NCI-H524 (cell line): ENCODE measurements at places on chromosomes 3 and 15.

DNA sequence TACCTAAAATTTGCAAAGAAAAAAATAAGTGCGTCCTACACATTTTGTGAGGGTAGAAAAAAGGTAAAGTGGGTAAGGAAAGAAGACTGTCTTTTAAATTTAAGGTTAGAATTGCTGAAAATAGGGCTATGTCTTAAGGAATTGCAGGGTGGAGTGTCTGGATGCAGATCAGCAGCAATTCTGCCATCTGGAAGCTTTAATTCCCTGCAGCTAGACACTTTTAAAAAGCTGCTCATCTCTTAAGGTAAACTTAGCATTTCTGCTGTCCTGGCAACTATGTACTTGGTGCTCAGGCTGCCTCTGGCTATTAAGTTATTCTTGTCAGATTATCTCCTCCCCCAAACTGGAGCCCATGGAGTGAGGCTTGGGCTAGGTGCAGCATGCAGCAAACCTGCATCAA, 420.2 kb downstream of the SI start:
- peak; percentile 79 for DNase-seq

GRCh38 chr3:171260899-171261298, 199.3 kb downstream of the TNIK start:
- no peak for DNase-seq

- no peak for DNase-seq
Observed at GRCh38 chr3:186845756-186846155, 3.2 kb downstream of the ADIPOQ start.

- peak; percentile 70 for DNase-seq
Observed at GRCh38 chr3:9890249-9891071, at the start of gene JAGN1. JAGN1 (plus strand) TSS chr3:9890610; CDS start chr3:9890723, 113 bp downstream.

DNA sequence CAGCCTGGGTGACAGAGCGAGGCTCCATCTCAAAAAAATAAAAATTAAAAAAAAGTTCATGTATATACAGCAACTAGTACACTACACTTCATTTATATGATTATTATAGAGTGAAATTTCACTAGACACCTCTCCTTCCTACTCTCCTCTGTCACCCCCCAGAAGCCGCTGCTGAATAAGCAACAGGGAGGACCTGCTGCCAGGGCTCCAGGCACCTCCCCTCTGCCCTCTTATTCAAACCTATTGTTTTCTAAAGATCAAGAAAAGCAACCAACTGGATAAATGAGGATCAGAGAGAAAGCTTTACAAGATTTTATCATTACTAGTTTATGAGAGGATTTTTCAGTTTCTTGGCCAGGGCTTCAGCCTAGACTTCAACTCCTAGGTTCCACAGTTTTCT, 71.5 kb downstream of the DHX30 start:
- DNase-seq, result no peak

GRCh38 chr3:156400062-156400461, 154.9 kb downstream of the SSR3 start:
- DNase-seq, result no peak

GRCh38 chr3:37093481-37093880, 80.9 kb downstream of the LRRFIP2 start:
- DNase-seq, result no peak
